ENCODE measurements at places on chromosomes 11 and 22.

DNA sequence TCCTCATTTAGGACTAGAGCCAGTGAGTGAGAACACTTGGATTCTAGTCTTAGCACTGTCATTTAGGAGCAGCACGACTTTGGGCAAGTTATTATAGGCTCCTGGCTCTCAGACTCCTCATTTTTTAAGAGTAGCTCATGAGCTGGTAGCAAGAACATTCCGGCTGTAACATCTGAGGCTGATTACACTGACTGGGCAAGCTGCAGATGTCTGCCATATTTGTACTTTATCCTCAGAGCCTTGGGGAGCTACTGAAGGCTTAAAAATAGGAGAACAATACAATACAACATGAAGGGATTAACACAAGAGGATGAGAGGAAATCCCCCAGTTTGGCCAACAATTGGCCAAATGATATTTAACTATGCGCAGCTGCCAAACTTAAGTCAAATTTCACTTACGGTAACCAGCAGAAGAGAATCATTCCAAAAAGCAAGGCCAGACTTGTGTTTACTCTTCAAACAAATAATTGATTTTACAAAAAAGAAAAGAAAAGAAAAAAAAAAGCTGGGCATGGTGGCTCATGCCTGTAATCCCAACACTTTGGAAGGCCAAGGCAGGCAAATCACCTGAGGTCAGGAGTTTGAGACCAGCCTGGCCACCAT lies 113.1 kb upstream of the ARHGAP42 start:
- DNase-seq, result no peak

DNA sequence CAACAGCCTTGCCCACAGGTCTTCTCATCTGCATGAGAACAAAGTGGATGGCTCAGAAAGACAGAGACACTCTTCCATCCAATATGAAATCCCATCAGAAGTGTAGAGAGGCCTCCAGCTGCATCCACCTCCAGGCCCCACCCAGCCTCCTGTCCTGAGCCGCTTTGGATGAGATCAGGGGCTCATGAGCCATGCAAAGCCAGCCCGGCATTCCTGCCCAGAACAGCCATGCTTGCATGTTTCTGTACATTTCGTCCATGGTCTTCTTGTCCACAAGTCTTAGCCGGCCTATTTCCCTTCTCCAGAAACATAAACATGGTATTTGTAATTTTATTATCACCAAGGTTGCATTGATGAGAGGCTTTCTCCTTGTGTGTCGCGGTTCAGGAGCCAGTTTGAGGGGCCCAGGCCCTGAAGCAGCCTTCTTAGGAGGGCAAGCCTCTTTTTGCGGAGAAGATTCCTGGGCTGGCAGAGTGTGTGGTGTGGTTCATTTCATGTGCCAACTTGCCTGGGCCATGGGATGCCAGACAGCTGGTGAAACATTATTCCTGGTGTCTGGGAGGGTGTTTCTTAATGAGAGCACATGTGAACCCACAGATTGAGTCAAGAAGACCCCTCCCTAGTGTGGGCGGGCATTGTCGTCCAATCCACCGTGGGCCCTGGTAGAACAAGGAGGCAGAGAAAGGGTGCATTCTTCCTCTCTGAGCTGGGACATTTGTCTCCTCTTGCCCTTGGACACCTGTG lies 928.9 kb downstream of the TBC1D22A start:
- DNase-seq, result no peak

- DNase-seq, result no peak
Observed at GRCh38 chr11:22577854-22578253, 47.8 kb downstream of the FANCF start.

DNA sequence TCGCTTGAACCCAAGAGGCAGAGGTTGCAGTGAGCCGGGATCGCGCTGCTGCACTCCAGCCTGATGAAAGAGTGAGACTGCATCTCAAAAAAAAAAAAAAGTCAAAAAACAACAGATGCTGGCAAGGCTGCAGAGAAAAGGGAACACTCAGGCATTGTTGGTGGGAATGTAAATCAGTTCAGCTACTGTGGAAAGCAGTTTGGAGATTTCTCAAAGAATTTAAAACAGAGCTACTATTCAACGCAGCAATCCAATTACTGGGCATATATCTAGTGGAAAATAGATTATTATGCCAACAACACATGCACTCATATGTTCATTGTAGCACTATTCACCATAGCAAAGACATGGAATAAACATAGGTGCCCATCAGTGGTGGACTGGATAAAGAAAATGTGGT lies 89.7 kb downstream of the EFCAB6 start:
- no peak for DNase-seq

DNA sequence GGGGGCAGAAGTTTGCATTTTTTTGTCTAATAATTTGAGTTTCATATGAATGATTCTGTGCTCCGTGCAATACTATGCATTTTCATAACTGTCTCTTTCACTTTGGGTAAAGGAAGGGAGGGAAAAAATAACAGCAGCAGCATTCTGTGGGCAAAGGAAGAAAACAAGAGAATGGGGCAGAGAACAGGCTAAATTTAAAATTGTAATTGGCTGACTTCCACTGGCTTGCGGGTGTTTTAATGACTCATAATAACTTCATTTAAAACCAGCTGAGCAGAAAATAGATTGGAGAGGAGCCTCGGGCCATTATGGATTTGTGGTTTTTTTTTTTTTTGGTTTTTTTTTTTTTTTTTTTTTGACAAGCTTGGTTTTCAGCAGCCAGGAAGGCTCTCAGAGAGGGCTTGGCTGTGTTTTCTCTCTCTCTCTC lies 107.4 kb downstream of the ZBTB16 start:
- peak; percentile 15 for DNase-seq

DNA sequence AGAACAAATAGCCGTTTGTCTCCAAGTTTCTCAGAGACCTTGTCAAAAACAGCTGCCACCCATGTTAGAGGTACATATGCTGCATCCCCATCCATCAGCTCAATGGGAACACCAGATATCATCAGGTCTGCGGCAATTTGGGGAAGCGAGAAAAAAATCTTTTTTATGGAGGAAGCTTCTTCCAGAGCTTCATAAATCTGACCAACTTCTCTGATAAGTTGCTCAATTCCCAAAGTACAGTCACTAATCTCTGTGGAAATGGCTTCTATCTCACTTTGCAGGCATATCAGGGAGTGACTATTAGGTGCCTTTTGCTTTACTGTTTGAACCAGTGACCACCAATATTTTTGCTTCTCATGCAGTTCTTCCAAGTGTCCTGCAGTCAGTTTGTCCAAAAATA lies 34.3 kb upstream of the MRPL17 start:
- DNase-seq, result no peak

GRCh38 chr11:112582366-112582765 lies 321.7 kb upstream of the PLET1 start:
- no peak for DNase-seq

DNA sequence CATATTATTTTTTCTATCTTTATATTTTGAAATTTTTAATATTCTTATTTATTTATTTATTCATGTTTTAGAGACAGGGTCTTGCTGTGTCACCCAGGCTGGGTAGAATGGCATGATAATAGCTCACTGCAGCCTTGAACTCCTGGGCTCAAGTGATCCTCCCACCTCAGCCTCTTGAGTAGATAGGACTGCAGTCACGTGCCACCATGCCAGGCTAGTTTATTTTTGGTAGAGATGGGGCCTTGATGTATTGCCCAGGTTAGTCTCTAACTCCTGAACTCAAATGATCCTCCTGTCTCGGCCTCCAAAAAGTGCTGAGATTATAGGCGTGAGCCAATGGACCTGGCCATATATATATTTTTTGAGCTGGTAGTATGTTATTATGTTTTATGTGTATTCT lies 2.4 kb upstream of the SPDYC start:
- DNase-seq, result no peak

DNA sequence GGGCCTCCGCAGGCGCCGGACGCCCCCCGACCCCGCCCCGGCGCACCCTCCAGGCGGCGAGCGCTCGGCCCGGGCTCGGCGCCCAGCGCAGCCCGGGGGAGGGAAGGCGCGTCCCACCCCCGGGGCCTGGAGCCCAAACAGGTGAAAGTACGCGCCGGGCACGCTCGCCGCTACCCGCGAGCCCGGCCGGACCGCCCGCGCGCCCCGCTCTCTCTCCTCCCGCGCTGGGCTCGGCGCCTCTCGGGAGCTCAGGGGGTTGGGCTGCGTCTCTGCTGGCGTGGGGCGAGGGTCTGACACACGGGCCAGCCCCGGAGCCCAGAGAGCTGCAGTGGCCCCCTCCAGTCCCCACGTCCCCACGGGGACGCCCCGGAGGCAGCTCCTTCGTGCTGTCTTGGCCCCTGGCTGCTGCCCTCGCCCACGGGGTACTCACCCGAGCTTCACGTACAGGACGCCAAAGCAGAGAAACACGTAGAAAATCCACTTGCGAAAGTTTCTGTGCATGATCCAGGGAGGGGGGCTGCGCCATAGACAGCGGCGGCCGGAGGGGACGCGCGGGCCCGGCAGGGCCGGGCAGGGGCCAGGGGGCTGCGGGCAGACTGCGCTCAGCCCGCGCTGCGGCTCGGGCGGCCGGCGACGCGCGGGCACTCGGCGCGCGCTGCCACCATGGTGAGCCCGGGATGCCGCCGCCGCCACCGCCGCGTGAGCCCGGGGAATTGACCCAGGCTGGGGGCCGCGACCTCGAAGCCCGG lies 534 bp downstream of the WNT7B start:
- no peak for DNase-seq

GRCh38 chr11:33967451-33967850 lies 75.6 kb upstream of the LMO2 start:
- no peak for DNase-seq

DNA sequence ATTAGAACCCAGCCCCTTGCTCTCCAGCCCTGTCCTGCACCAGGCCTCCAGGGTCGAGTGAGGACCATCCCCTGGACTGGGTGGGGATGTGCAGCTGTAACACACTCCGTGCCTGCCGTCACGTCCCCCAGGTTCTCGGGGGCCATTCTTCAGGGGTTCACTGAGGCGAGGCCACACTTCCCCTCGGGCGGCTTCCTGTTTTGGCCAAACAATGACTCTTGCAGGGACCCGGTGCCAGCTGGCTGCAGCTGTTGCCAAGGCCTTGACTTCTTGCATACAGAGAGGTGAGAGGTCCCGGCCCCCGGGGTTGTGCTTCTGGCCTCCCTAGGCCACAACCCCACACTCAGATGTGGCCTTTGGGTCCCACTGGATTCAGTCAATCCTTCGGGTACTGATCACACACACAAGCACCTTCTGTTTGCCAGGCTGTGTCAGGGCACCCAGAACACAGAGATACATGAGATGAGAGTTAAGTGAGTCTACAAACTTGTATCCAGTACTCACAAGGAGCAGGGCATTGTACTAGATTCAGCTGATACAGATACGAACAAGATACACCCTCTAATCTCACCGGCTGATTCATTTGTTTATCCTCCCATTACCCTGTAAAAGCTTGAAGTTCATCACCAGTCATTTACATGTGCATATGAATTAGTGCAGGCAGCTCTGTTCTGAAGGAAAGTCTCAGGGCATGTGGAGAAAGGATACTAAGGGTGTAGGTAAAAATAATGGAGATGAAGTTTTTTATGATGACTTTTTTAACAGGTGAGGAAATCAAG lies 32.9 kb downstream of the LRRC32 start:
- no peak for DNase-seq

- no peak for DNase-seq
Observed at GRCh38 chr11:22467248-22467647, 129.1 kb downstream of the SLC17A6 start.

- DNase-seq, result no peak
Observed at GRCh38 chr11:93869830-93870229, 19.4 kb upstream of the VSTM5 start.

DNA sequence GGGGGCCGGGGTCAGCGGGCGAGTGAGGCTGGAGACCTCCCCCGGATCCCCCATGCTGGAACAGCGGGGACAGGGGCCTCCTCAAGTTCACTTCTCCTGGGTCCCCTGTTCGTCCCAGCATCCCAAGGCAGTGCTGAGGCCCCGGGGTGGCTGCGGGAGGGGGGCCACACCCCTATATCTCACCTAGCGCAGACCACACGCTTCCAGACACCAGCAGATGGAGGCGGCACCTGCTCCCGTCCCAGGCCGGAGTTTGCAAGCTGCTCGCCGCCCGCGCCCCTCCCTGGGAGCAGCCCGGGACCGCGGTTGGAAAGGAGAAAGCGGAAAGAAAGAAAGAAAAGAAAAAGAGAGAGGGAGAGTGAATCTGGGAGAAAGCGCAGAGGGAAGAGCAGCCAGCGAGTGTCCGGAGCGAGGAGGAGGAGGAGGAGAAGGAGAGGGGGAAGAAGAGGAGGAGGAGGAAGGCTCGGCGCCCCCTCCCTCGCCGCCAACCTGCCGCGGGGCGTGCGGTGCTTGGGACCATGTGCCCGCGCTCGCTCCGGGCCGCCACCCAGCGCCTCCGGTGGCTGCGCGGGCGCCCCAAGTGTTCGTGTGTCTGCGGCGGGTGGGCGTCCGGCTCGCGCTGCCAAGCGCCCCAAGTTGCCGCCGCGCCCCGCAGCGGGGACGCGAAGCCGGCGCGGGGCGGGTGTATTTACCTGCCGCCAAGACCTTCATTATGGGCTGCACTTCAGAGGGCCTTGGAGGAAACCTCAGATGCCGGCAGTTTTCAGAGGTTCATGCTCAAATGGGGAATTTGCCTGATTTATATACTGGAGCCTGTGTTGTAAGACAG lies at the start of gene LIF:
LIF (minus strand) TSS at position 775 of the 829 bp plus-strand sequence; CDS start at position 711, 64 bp downstream.
- no peak for DNase-seq

DNA sequence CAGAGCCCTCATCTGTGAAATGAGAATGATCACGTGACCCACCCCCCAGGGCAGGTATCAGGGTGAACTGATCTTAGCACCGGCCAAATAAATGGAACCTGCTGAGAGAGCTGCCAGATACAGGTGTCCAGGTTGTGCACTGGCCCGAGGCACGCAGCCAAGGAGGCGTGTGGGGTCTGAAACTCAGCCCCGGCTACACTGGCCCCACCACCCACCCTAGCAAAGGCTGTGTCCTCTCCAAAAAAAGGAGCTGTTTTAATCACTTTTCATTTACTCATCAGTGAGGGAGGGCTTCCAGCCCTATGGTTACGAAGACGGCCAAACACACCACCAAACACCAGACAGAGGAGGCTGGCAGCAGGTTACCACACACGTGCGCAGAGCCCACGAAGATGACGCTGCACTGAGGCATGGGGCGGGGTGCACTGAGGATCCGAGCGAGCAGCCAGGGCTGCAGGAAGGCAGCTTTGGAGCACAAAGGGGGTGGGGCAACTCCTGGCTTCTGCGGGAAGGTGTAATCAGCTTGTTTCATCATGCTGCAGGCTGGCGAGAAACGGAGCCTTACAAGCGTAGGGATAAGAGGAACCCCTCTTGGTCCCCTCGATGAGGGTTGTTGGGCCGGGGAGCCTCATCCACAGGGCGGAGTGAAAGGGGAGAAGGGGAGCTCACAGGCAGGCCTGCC lies 19.5 kb upstream of the SLC22A12 start:
- DNase-seq, result no peak

DNA sequence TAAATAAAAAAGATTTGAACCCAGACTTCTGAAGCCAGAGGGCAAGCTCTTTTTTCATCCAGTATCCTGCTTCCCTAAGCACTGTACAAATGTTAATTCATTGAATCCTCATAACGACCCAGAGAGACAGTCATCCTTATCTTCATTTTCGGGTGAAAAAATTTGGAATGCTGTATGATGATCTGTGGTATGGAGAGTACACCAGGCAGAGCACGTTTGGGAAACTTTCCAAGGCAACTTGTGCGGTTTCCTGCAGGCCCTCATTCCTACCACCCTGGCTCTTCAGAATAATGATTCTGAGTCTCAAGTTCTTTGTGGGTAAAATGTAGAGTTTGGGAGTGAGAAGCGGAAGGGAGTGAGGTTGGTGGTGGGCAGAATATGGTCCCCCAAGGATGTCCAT lies 177.9 kb upstream of the CADM1 start:
- no peak for DNase-seq

GRCh38 chr22:46564084-46564714 lies 26.8 kb upstream of the CELSR1 start:
- DNase-seq, result no peak

- no peak for DNase-seq
Observed at GRCh38 chr11:83007477-83007876, 64.2 kb downstream of the RAB30 start.
